ENCODE measurements at places on chromosomes 3 and 15. TPM values are rescaled to one million over a fixed set of nuclear protein-coding genes. Genes with fewer than 3 reads are reported as not detected.

HCN4 gene
- 45.3 TPM for total RNA-seq

DPPA2 gene
- not detected for total RNA-seq

MBD4 gene
- total RNA-seq: 17.8 TPM

GMPPB gene
- total RNA-seq: 12.0 TPM

GASK1A gene
- 1.5 TPM for total RNA-seq

- no peak for DNase-seq
- H3K27ac ChIP-seq: no peak overlapping the region
- no peaks in the 10 kb centered on the region for H3K36me3 ChIP-seq
- no peak overlapping the region for H3K4me3 ChIP-seq
Measured at GRCh38 chr15:66231394-66232266, 21.9 kb downstream of the MEGF11 start.

DNA sequence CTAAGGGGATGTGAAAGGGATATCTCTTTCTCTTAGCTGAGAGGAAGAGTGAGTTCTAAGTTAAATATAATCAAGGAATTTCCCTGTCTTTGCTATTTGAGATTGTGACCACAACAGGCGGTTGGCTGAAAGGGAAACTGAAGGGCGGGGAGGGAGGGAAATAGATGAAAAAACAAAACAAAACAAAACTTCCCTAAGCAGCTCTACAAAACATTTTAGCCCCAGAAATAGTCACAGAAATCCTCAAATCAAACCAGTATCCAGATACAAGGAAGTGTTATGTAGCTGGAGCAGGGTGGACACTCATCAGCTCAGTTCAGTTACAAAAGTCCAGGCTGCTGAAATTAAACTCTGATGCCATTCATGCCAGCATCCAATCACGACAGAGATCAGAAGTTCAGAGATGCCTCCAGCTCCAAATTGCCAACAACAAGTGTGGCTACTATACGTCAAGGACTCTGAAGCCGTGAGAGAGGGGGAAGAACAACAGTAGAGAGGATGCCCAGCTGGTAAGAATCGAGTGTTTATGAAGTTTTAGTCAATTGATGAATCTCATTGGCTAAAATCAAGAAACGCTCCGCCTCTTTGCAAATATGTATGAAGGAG is 319 bp upstream of the TP63 start:
- no peaks in the 10 kb centered on the region for H3K27me3 ChIP-seq
- H3K4me1 ChIP-seq: peaks cover 14% of the 10 kb centered on the region
- H3K36me3 ChIP-seq: no peaks in the 10 kb centered on the region
- DNase-seq: no peak

DNA sequence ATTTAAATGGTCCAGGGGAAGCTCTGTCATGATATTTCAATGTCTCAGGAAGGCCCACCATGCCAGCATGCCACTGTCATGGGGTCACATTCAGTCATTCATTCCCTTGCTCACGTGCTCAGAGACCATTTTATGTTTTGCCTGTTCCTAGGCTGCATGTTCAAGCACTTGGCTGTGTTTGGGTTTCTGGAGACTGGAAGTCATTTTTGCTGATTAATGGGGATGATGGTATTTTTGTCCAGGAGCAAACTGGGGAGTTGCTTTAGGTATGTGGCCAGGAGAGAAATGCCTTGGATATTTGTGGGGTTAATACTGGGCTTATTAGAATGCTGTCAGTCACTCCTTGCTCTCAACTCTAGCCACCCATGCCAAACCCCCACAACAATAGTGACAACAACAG is 303.5 kb downstream of the PTPRG start:
- no peak overlapping the region for H3K4me3 ChIP-seq
- H3K27ac ChIP-seq: no peak overlapping the region
- H3K27me3 ChIP-seq: no peaks in the 10 kb centered on the region
- peaks cover 21% of the 10 kb centered on the region for H3K4me1 ChIP-seq

DNA sequence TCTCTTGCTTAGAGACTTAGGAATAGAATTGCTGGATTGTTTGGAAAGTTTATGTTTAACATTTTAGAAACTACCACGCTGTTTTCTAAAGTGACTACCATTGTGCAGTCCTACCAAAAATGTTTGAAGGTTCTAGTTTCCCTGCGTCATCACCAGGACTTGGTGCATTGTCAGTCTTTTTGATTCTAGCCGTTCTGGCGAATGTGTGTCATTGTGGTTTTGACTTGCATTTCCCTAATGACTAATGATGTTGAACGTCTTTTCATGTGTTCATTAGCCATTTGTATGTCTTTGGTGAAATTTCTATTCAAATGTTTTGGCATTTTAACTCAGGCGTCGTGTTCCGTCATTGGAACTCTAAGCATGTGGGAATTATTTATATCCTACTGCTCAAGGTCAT is 58.0 kb downstream of the CHD2 start:
- H3K27ac ChIP-seq: no peak overlapping the region
- peaks cover 73% of the 10 kb centered on the region for H3K36me3 ChIP-seq
- no peak for DNase-seq
- H3K4me1 ChIP-seq: no peaks in the 10 kb centered on the region
- no peaks in the 10 kb centered on the region for H3K27me3 ChIP-seq
- H3K4me3 ChIP-seq: no peak overlapping the region

Measured in right atrium auricular region (tissue), 2 donors.